Stimulated activated CD4-positive, alpha-beta T cell treated with anti-CD3 and anti-CD28 coated beads, Interleukin-12 subunit alpha, Interleukin-12 subunit beta, amount 100 ng/mL, for 24 hours (primary cell): ENCODE measurements at places on chromosomes 12 and 14.

GRCh38 chr12:120013659-120014380 lies 24.8 kb downstream of the BICDL1 start:
- no peak for DNase-seq

DNA sequence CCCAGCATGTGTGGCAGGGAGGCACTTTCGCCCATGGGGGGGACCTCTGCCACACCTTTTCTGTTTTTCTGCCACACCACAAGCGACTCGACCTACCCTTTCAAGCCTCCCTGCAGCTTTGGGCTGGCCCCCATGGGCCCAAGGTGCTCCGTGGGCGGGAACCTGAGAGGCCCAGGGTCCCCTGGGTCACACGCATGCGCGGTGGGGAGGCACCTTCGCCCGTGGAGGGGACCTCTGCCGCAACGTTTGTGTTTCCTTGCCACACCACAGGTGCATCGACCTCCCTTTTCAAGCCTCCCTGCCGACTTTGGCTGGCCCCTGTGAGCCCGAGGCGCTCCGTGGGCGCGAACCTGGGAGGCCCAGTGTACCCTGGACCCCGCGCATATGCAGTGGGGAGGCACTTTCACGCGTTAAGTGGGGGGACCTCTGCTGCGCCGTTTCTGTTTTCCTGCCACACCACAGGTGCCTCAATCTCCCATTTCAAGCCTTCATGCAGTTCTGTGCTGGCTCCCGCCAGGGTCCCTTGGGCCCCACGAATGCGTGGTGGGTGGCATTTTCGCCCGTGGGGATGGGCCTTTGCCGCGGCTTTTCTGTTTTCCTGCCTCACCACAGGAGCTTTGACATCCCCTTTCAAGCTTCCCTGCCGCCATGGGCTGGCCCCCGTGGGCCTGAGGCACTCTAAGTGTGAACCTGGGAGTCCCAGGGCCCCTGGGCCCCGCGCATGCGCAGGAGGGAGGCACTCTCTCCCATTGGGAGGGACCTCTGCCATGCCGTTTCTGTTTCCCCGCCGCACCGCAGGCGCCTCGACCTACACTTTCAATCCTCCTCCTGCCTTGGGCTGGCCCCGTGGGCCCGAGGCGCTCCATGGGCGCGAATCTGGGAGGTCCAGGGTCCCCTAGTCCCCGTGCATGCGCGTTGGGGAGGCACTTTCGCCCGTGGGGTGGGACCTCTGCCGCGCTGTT lies 332.2 kb downstream of the ALG10 start:
- no peak for DNase-seq

- no peak for DNase-seq
These were observed 336.0 kb downstream of the CEP128 start for GRCh38 chr14:80605536-80605935.

DNA sequence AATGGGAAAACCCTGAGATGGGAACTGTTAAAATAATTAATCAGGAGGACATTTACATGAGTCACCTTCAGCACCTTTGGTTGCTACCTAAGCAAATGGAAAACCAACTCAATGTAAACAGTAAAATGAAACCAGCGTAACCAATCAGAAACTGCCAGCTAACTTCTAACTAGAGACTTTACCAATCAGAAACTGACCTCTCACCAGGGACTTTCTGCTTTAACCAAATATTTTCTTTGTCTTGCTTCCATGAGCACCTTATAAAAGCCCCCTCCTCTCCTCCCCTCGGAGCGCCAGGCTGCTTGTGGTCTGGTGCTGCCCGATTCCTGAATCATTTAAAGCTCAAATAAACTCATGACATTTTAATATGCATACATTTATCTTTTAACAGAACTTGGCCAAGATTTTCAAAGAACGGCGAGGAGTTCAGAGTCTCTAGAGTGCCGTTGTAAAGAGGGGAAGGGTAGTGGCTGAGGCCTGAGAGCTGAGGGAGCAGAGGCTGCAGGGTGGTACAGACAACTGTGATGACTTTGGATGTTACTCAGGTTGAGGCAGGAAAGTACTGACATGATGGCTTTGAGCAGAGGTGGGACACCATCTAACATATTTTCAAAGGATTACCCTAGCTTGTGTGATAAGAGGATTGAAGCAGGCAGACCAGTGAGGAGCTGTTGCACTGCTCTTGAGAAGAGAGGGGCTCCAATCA lies 183.6 kb downstream of the CRADD start:
- no peak for DNase-seq

DNA sequence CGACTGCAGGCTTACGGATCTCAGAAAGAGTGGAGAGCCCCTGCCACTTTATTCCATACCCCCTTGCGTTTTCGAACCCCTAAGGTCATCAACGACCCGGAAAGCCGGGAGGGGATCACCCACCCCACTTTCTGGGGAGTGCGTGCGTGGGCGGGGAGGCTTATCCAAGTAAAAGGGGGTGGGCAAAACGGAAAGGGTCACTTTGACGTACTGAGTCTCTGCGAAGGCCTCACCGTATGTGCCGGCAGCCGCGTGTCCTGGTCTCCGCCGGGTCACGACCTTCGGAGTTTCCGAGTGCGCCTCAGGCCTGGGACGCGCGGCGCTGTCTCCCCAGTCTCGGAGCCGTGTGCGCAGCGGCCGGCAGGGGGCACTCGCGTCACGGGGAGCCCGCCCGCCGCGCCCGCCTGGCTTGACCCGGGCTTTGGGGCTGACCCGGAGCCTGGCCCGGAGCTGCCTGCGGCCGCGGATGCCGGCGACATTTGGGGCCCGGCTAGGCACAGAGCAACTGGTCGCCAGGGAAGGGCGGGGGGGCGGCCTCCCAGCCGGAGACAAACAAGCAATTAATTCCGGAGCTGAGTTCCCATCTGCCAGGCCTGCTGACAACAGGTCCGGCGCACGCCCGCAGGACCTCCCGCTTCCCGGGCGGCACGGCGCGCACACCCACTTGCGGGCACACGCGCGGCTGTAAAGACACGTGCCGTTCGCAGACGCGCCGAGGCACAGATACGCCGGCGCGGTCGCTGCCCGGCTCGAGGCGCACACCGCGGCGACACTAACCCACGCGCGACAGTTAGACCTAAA lies 890 bp upstream of the KIF26A start:
- DNase-seq: peak; percentile 65

- no peak for DNase-seq
These were observed 196.2 kb downstream of the ZFP36L1 start for GRCh38 chr14:68596701-68597100.

- DNase-seq: no peak
These were observed 286.4 kb downstream of the PCNX1 start for GRCh38 chr14:71193663-71194062.

DNA sequence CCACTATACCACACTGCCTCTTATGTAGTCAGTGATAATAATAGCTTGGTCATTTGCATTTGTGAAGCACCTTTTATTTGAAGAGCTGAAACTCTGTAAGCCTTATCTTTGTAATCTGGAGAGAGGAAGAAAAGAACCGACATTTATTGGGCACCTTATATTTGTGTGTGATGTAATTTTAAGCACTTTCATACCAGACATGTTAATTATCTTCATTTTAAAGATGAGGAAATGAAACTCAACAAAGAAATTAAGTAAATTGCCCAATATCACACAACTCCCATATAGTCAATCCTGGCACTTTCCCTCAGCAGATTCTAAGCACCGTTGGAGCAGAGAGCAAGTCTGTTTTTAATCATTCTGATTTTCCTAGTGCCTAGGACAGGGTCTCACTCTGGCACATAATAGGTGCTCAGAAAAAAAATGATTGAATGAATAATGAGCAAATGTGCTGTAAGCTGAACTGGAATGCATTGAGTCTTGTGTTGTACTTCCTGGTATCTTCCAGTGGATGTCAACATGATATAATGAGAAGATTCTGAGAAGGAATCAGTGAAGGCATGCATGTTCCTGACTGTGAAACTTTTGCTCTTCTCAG lies 418.9 kb downstream of the ZFP36L1 start:
- no peak for DNase-seq

DNA sequence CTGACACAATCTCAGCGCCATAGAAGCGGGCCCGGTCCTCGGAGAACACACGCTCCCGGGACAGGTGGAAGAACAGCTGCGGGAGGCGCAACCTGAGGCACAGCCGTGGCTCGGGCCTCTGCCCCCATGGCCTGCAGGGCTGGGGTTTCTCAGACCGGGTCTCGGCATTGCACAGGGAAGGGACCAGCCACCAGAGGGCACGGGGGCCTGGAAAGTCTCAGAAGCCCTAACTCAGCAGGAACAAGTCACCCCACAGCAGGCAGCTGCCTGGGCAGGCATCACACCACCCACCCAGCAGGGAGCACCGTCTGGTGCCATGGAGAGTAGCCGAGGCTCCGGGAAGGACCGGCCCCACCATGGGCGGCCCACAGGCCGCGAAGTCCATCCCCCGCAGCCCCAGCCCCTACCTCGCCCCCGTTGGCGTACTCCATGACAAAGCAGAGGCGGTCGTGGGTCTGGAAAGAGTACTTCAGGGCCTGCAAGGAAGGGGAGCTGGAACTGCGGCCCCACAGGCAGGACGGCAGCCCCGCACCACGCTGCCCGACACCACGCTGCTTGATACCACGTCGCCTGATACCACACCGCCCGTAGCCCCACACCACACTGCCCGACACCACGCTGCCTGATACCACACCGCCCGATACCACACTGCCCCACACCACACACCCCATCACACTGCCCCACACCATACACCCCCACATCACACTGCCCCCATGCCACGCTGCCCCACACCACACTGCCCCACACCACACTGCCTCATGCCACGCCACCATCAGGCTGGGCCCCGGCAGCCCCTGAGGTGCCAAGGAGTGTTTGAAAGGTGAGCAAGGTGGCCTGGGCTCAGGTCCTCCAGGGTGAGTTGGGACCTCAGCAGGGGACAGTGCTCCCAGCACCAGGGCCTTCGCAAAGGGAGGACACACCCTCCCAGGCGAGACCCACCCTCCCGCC lies 20.8 kb downstream of the SIVA1 start:
- DNase-seq: no peak

DNA sequence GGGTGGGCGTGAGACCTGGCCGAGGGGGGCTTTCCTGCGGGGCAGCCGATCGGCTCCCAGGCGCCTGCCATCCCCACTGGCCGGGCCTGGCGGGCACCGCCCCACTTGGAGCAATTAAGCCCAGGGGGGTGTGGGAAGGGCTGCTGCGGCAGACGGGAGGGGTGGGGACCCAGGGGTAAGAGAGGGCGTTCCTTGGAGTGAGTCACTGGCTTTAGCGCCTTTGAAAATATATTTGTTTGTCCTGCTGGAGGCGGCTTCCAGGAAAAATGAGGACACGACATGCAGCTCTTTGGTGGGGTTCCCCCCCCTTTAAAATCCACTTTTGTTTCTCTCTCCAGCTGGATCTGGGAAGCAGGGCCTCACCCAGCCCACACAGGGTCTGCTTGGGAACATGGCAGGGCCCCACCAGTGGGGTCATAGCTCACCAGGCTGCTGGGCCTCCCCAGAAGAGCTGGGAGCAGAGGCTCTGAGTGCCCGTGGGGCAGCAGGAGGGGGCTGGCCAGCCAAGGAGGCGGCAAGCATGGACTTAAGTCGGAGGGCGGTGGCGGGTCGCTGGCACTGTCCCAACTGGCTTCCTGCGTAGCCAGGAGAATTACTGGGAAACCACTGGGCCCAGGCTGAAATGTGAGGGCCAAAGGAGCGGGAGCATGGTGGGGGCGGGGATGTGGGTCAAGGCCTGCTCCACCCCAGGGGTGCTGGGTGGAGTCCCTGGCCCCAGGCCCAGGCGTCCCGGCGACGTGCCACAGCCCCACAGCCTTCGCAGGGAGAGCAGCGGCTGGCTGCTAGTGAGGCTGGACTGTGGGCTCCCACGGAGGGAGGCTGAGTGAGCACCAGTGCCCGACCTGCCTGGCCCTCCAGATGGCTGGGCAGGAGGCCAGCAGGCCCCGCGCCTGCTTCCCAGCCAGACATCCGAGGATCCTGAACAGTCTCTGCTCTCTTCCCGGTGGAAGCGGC lies 128.0 kb downstream of the RFLNA start:
- DNase-seq: no peak

DNA sequence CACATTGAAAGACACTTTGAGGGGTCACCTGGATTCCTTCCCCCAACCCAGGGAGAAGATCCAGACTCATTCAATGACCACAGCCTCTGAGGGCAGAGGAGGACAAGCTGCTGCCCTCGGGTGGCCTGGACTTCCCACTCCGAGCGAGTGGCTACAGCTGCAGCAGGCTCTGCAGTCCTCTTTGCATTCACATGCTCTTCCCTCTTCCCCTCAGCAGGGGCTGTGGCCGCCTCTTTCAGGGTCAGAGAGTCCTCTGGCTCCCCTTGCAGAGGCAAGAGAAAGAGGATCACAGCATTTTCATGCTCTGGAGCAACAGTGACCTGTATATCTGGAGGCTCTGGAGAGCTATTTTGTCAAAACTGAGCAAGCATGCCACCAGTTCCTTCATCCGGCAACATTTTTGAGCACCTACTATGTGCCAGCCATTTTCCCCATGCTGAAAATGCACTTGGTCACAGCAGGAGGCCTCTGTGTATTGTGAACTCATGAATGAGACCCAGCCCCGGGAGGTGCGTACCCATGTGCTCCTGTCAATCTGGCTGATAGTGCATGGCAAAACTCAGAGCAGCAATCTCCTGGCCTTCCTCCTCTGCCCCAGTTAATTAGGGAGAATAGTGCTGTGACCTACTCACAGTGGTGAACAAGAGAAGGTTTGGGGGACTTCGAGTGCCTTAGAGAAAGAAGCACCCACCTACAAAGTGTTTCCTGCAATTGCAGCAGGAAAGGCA lies 42.9 kb upstream of the KCNA5 start:
- DNase-seq: no peak

DNA sequence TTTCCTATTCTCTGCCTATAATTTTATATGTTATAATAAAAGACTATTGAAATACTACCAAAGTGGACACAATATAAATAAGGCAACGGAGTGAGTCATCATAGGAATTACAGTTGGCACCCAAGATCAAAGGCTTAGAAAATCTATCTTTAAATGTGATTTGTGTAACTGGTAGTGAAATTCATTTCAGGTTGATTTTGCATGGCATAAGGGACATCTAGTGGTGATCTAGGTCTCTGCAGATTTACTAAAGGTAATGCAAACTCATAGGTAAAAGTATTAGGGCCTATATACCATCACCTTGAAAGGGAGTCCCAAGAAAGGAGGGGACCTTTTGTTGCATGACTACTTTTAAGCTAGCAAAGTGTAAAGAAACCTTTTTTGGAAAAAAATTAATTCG lies 527.2 kb downstream of the NRXN3 start:
- DNase-seq: no peak

DNA sequence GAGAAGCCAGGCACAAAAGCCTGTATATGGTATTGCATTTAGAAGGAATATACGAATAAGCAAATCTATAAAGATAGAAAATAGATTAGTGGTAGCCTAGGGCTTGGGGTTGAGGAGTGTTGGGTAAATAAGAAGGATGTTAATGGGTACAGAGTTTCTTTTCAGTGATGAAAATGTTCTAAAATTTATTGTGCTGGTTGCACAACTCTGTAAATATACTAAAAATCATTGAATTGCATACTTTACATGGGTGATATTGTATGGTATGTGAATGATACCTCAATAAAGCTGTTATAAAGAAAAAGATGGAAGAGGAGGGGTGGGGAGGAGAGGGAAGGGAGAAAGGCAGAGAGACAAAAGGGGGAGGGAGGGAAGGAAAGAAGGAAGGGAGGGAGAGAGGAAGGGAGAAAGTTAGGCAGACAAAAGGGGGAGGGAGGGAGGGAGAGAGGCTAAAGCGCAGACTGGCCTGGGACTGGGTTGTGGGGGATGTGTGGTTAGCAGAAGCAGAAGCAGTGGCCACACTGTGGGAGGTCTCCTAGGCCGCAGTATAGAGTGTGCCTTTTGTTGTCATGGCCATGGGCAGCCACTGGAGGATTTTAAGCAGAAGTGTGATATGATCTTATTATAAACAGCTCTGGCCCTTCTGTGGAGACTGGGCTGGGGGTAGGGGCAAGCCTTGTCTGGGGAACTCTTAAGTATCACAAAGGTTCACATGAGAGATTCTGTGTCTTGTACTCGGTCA lies 73.6 kb upstream of the ELK3 start:
- no peak for DNase-seq
